ENCODE measurements at places on chromosomes 13 and 19.

- no peaks in the 10 kb centered on the region for H3K4me1 ChIP-seq
- no peak overlapping the region for H3K27ac ChIP-seq
- no peaks in the 10 kb centered on the region for H3K36me3 ChIP-seq
These were observed 826.7 kb downstream of the DIAPH3 start for GRCh38 chr13:59337070-59337469.

- no peak overlapping the region for H3K4me3 ChIP-seq
- H3K36me3 ChIP-seq = no peaks in the 10 kb centered on the region
- H3K27me3 ChIP-seq = no peaks in the 10 kb centered on the region
- no peak overlapping the region for H3K27ac ChIP-seq
- no peak for DNase-seq
These were observed 2.6 kb downstream of the GPR42 start for GRCh38 chr19:35373492-35373891.

- peaks cover 4% of the 10 kb centered on the region for H3K36me3 ChIP-seq
- no peaks in the 10 kb centered on the region for H3K4me1 ChIP-seq
- no peak overlapping the region for H3K4me3 ChIP-seq
- DNase-seq = no peak
- no peak overlapping the region for H3K27ac ChIP-seq
- H3K27me3 ChIP-seq = no peaks in the 10 kb centered on the region
These were observed 80.4 kb upstream of the TEX29 start for GRCh38 chr13:111239764-111240670.

- peaks cover 25% of the 10 kb centered on the region for H3K4me1 ChIP-seq
- H3K27ac ChIP-seq = no peak overlapping the region
- no peaks in the 10 kb centered on the region for H3K27me3 ChIP-seq
- no peaks in the 10 kb centered on the region for H3K36me3 ChIP-seq
- DNase-seq = no peak
- no peak overlapping the region for H3K4me3 ChIP-seq
These were observed 96.3 kb downstream of the EPSTI1 start for GRCh38 chr13:42895776-42896175.

- H3K27ac ChIP-seq = no peak overlapping the region
- H3K4me1 ChIP-seq = no peaks in the 10 kb centered on the region
- H3K4me3 ChIP-seq = no peak overlapping the region
- H3K36me3 ChIP-seq = no peaks in the 10 kb centered on the region
- H3K27me3 ChIP-seq = no peaks in the 10 kb centered on the region
These were observed 809.6 kb downstream of the EFNB2 start for GRCh38 chr13:105725887-105726286.

DNA sequence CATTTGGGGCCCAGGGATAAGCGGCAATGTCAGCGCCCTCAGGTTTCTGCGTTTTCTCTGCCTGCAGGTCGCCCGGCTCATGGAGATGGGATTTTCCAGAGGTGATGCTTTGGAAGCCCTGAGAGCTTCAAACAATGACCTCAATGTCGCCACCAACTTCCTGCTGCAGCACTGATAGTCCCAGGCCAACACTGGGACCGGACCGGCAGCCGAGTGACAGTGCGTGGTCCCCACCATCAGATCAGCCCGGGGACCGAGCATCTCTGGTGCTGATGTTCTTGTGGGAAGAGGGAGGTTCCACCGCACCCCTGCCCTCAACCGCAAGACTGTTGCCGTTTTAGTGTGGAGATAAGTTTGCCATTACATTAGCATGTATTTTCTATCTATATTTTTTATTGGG, 78.0 kb upstream of the GPR183 start:
- DNase-seq = no peak
- H3K27ac ChIP-seq = no peak overlapping the region
- no peaks in the 10 kb centered on the region for H3K4me1 ChIP-seq
- H3K36me3 ChIP-seq = peaks cover 49% of the 10 kb centered on the region
- no peaks in the 10 kb centered on the region for H3K27me3 ChIP-seq
- no peak overlapping the region for H3K4me3 ChIP-seq

DNA sequence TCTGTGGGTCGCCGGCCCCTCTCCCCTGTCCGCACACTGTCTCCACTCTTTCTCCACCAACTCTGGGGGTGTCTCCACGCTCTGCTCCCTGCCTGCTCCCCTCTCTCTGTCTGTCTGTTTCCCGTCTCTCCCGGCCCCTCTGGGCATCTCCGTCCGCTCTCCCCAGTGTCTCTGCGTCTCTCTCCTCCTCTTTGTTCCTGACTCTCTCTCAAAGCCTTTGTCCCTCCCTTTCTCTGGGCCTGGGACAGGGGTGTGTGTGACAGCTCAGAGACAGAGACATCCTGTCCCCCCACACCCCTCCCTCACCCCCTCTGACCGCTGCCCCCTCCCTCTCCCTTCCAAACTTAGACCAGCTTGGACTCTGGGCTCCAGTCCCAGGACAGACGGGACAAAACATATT, 668 bp upstream of the SBK3 start:
- H3K36me3 ChIP-seq = no peaks in the 10 kb centered on the region
- H3K27me3 ChIP-seq = peaks cover 58% of the 10 kb centered on the region
- H3K4me1 ChIP-seq = peaks cover 36% of the 10 kb centered on the region

- H3K4me1 ChIP-seq = no peaks in the 10 kb centered on the region
- no peaks in the 10 kb centered on the region for H3K36me3 ChIP-seq
- H3K4me3 ChIP-seq = no peak overlapping the region
- no peak overlapping the region for H3K27ac ChIP-seq
- no peak for DNase-seq
- H3K27me3 ChIP-seq = no peaks in the 10 kb centered on the region
These were observed 116.2 kb upstream of the MCF2L start for GRCh38 chr13:112852808-112853207.

GRCh38 chr13:97423300-97424045, 10.5 kb upstream of the RAP2A start:
- no peak overlapping the region for H3K27ac ChIP-seq
- no peaks in the 10 kb centered on the region for H3K4me1 ChIP-seq
- no peaks in the 10 kb centered on the region for H3K36me3 ChIP-seq
- H3K4me3 ChIP-seq = no peak overlapping the region
- no peak for DNase-seq
- no peaks in the 10 kb centered on the region for H3K27me3 ChIP-seq

DNA sequence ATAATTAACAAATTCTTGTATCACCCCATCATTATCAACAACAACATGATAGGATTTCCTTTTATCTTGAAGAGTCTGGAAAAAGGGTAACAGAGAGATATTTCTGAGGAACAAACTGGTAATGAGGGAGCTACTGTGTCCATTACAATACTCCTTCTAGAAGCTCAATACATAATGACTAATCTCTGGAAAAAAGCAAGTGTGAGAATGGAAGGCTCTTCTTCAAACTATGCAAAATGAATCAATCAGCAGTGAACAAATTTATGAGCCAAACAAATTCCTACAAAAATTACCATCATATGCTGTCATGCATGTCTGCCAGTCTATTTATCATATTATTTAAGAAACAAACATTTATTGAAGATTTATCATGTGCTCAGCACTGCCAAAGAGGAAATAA, 30.0 kb upstream of the USPL1 start:
- H3K27me3 ChIP-seq = no peaks in the 10 kb centered on the region
- no peak overlapping the region for H3K4me3 ChIP-seq
- H3K36me3 ChIP-seq = no peaks in the 10 kb centered on the region
- no peaks in the 10 kb centered on the region for H3K4me1 ChIP-seq
- H3K27ac ChIP-seq = no peak overlapping the region

GRCh38 chr19:56132316-56132822, 8.7 kb upstream of the ZNF444 start:
- no peaks in the 10 kb centered on the region for H3K36me3 ChIP-seq
- no peak overlapping the region for H3K27ac ChIP-seq
- H3K4me1 ChIP-seq = peaks cover 37% of the 10 kb centered on the region
- no peaks in the 10 kb centered on the region for H3K27me3 ChIP-seq

GRCh38 chr13:44389876-44390275, 16.3 kb downstream of the SERP2 start:
- no peaks in the 10 kb centered on the region for H3K27me3 ChIP-seq
- DNase-seq = no peak
- no peak overlapping the region for H3K27ac ChIP-seq

DNA sequence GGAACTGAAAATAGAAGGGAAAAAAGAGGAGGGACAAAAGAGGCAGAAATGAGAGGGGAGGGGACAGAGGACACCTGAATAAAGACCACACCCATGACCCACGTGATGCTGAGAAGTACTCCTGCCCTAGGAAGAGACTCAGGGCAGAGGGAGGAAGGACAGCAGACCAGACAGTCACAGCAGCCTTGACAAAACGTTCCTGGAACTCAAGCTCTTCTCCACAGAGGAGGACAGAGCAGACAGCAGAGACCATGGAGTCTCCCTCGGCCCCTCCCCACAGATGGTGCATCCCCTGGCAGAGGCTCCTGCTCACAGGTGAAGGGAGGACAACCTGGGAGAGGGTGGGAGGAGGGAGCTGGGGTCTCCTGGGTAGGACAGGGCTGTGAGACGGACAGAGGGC, at the start of gene CEACAM5:
Gene CEACAM5, plus strand, starts transcription at position 146 of the 400 bp plus-strand sequence. Its CDS starts 106 bp downstream, at position 252.
- peak within 1 kb of the TSS; percentile 25 for H3K27ac ChIP-seq
- no peaks in the 10 kb centered on the region for H3K4me1 ChIP-seq
- no peak for DNase-seq
- H3K27me3 ChIP-seq = peaks cover 76% of the 10 kb centered on the region
- H3K36me3 ChIP-seq = no peaks in the 10 kb centered on the region

DNA sequence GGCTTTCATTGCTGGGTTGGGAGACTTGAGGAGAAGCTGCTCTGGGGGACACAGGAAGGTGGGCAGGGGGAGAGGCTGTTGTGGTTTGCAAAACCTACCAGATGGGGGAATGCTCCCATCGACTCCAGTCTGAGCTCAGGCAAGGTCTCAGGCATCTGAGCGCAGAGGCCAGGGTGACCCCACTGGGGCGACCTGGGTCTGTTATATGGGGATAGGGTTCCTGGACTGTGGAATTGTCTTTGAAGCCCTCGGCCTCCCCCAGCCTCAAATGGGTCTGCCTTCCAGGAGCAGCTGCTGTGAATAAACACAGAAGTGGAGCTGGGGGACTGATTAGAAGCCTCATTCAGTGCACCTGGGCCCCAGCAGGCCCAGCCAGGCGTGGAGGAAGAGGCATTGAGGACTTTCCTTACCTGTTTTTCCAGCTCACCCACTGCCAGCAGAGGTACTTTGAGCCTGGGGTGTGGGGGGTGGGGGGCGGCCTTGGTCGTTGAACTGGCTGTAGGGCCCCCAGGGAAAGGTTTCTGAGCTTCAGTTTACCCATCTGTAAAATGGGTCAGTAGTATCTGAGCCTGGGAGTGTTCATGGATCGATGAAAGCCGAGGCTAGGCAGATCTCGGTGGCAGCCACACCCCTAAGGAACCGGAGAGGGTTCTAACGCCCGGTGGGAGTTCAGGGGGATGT, 1.4 kb downstream of the CERS4 start:
- DNase-seq = no peak
- H3K27me3 ChIP-seq = no peaks in the 10 kb centered on the region
- peak overlapping the region; percentile 84 for H3K27ac ChIP-seq
- H3K4me1 ChIP-seq = peaks cover 20% of the 10 kb centered on the region
- peak overlapping the region; percentile 74 for H3K4me3 ChIP-seq

GRCh38 chr19:27774827-27775226, 1438.1 kb downstream of the UQCRFS1 start:
- no peak overlapping the region for H3K4me3 ChIP-seq
- H3K36me3 ChIP-seq = no peaks in the 10 kb centered on the region
- H3K27me3 ChIP-seq = no peaks in the 10 kb centered on the region
- no peaks in the 10 kb centered on the region for H3K4me1 ChIP-seq

GRCh38 chr19:24073807-24074206, 13.2 kb upstream of the ZNF254 start:
- peaks cover 39% of the 10 kb centered on the region for H3K36me3 ChIP-seq
- H3K4me1 ChIP-seq = no peaks in the 10 kb centered on the region
- no peak overlapping the region for H3K27ac ChIP-seq

DNA sequence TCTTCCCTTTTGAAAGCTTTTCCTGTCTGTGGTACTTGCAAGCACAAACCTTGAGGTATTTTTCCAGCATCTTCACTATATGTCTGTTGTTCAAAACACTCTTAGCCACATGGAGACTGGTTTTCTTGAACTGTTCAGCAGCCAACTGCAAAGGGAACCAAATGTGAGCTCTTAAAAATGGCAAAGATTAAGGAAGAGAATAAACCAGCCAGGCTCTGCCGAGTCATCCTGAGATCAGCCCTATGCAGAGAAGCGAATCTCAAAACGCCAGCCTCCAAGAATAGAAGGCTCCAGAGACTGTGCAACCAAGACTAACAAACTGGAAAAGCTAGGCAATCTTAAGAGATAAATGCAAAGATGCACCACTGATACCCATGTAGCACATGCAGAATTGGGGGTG, 20.7 kb downstream of the AKAP8 start:
- H3K36me3 ChIP-seq = peaks cover 66% of the 10 kb centered on the region
- H3K4me1 ChIP-seq = peaks cover 6% of the 10 kb centered on the region
- no peak for DNase-seq
- peak overlapping the region; percentile 9 for H3K27ac ChIP-seq
- H3K27me3 ChIP-seq = no peaks in the 10 kb centered on the region

GRCh38 chr19:14300303-14300702, 80.9 kb upstream of the ADGRE5 start:
- H3K27ac ChIP-seq = no peak overlapping the region
- no peak overlapping the region for H3K4me3 ChIP-seq
- H3K36me3 ChIP-seq = no peaks in the 10 kb centered on the region
- H3K4me1 ChIP-seq = no peaks in the 10 kb centered on the region

- H3K4me1 ChIP-seq = no peaks in the 10 kb centered on the region
- no peaks in the 10 kb centered on the region for H3K27me3 ChIP-seq
- no peak overlapping the region for H3K4me3 ChIP-seq
- H3K36me3 ChIP-seq = no peaks in the 10 kb centered on the region
- DNase-seq = no peak
These were observed 207.2 kb downstream of the SPRY2 start for GRCh38 chr13:80133631-80134261.

GRCh38 chr13:29496241-29496712, 99.2 kb downstream of the SLC7A1 start:
- H3K4me1 ChIP-seq = peaks cover 13% of the 10 kb centered on the region
- H3K27me3 ChIP-seq = no peaks in the 10 kb centered on the region
- no peak overlapping the region for H3K4me3 ChIP-seq
- no peak for DNase-seq

GRCh38 chr19:19943848-19944582, 43.3 kb downstream of the ZNF93 start:
- no peak overlapping the region for H3K4me3 ChIP-seq
- DNase-seq = no peak

DNA sequence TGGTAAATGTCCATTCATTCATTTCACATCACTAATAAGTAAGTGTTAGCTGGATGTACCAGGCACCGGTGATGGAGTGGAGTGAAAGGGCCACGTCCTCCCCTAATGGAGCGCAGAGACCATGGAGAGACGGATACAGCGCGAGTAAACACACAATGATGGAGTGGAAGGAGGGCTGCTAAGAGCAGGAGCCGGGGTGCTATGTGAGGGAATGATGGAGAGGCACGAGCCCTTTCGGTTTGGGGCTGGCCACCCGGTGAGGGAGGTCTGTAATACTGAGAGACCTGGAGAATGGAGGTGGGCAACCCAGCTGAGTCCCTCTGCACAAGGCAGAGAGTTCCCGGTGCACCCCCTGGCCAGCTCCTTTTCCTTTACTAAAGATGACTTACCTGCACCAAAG, 53.7 kb downstream of the PEPD start:
- H3K27me3 ChIP-seq = no peaks in the 10 kb centered on the region
- no peak overlapping the region for H3K4me3 ChIP-seq
- no peaks in the 10 kb centered on the region for H3K4me1 ChIP-seq
- no peak overlapping the region for H3K27ac ChIP-seq
- DNase-seq = no peak
- no peaks in the 10 kb centered on the region for H3K36me3 ChIP-seq

GRCh38 chr13:27928353-27928804, 8.6 kb downstream of the PDX1 start:
- DNase-seq = no peak
- peaks cover 32% of the 10 kb centered on the region for H3K27me3 ChIP-seq
- no peaks in the 10 kb centered on the region for H3K4me1 ChIP-seq
